ENCODE measurements at places on chromosomes 5 and 9. TPM values are rescaled to one million over a fixed set of nuclear protein-coding genes. Genes with fewer than 3 reads are reported as not detected.

The NEUROG1 gene
- total RNA-seq: 222 TPM

The CARD9 gene
- 4.1 TPM for total RNA-seq

The IL5 gene
- not detected for total RNA-seq

The BNIP1 gene
- total RNA-seq: 12.5 TPM

The TAF11L10 gene
- total RNA-seq: 0.83 TPM

The ANKRD20A1 gene
- not detected for total RNA-seq

The SMC5 gene
- 16.5 TPM for total RNA-seq

The PTGS1 gene
- total RNA-seq: 0.39 TPM

The TMC1 gene
- not detected for total RNA-seq

The BTNL8 gene
- not detected for total RNA-seq

The C5orf58 gene
- not detected for total RNA-seq

The NOXA1 gene
- 2.6 TPM for total RNA-seq

- peaks cover 7% of the 10 kb centered on the region for H3K27me3 ChIP-seq
- no peak overlapping the region for H3K4me3 ChIP-seq
- no peaks in the 10 kb centered on the region for H3K4me1 ChIP-seq
These were observed 19.1 kb downstream of the FGD3 start for GRCh38 chr9:92966518-92966800.

GRCh38 chr5:17761326-17761725 lies 127.1 kb downstream of the TAF11L14 start:
- H3K4me3 ChIP-seq: no peak overlapping the region
- H3K4me1 ChIP-seq: peaks cover 9% of the 10 kb centered on the region
- peak overlapping the region; percentile 20 for H3K27ac ChIP-seq

GRCh38 chr5:11584017-11584416 lies 320.2 kb downstream of the CTNND2 start:
- H3K36me3 ChIP-seq: no peaks in the 10 kb centered on the region
- peaks cover 12% of the 10 kb centered on the region for H3K4me1 ChIP-seq
- no peak for DNase-seq
- H3K4me3 ChIP-seq: no peak overlapping the region
- H3K27me3 ChIP-seq: no peaks in the 10 kb centered on the region

DNA sequence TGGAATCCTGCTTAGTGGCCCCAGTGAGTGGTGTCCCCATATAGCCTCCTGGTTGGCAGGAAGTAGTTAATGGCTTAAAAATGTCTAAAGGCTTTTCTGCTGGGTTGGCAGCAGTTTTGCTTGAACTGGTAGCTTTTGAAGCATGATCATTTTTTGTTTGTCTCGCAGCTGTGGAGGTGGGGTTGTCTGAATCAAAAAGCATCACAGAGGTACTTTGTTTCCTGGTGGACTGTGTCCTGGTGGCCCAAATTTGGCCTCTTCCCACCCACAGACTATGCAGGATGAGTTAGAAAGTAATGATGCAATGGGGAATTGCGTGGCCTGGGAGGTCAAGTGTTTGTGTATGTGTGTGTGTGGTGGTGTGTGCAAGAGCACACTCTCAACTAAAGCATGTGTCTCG lies 322.7 kb downstream of the ARHGEF28 start:
- H3K36me3 ChIP-seq: no peaks in the 10 kb centered on the region
- no peak overlapping the region for H3K27ac ChIP-seq
- DNase-seq: no peak
- H3K27me3 ChIP-seq: no peaks in the 10 kb centered on the region

- no peaks in the 10 kb centered on the region for H3K36me3 ChIP-seq
- no peak overlapping the region for H3K27ac ChIP-seq
- H3K27me3 ChIP-seq: no peaks in the 10 kb centered on the region
- H3K4me1 ChIP-seq: no peaks in the 10 kb centered on the region
These were observed 33.1 kb upstream of the SETD9 start for GRCh38 chr5:56876327-56876726.

DNA sequence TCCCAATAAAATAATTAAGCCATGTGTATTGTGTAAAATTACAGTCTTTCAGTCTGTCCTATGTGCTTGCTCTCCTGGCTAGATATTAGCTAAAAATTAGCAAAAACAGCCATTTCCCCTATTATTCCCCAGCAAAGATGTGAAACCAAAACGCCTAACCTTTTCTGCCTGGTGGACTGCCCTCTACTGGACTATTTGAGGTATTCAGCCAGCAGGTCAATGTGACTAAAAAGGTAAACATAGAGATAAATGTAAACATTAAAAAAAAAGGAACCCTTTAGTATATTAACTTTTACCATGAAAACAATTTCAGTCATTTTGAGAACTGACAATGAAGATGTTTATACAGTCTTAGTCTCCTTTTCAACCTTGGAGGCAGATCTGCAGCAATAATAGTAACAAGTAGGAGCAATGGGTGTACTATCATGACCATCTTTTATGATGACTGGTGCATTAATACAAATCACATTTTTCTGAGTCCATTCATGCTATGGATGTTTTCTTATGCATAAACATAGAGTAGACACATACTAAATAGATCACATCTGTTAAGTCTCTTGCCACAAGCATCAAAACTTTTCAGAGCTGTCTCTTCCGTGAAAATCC lies 10.1 kb downstream of the ATG12 start:
- peak; percentile 29 for DNase-seq
- H3K4me3 ChIP-seq: no peak overlapping the region
- peaks cover 15% of the 10 kb centered on the region for H3K36me3 ChIP-seq
- H3K4me1 ChIP-seq: no peaks in the 10 kb centered on the region

- peaks cover 16% of the 10 kb centered on the region for H3K4me1 ChIP-seq
- peaks cover 1% of the 10 kb centered on the region for H3K27me3 ChIP-seq
- no peak for DNase-seq
- H3K4me3 ChIP-seq: no peak overlapping the region
These were observed 245.8 kb downstream of the PJA2 start for GRCh38 chr5:109164001-109164400.

DNA sequence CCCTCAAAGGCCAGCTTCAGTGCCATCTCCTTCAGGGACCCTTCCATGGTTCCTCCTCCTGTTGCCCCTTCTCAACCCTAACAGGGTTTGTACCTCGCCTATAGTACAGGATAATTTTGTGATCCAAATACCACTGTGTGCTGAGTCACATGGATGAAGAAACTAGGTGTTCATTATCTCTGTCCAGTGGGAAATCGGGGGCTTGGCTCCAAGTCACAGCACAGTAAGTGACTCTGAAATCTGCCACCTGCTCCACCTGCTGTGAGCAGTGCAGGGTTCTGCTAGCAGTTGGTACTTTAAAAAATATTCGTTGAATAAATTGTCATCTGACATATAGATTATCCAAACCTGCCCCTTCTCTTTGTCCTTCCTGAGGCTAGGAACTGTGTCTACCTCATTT lies 123.2 kb upstream of the OTULINL start:
- H3K27me3 ChIP-seq: peaks cover 4% of the 10 kb centered on the region
- H3K4me1 ChIP-seq: peaks cover 35% of the 10 kb centered on the region
- H3K27ac ChIP-seq: peak overlapping the region; percentile 4
- no peak for DNase-seq
- H3K36me3 ChIP-seq: no peaks in the 10 kb centered on the region

DNA sequence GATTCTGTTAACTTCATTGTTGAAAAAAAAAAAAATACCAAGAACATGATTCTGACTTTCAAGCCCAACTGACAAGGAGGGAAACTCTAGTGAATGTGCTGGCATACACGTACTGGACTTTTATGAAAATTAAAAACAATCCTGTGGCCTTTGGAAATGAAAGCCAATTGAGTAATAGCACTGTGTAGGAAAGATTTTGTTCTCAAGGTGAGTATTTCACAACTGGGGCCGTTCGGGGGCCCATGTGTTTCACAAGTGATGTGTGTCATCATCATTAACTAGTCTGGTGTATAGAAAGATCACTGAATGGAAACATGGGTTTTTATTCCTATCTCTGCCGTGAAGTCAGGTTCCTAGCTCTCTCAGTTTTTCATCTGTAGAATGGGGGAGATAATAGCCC lies 605.0 kb upstream of the CLINT1 start:
- no peak for DNase-seq
- H3K4me3 ChIP-seq: no peak overlapping the region
- no peak overlapping the region for H3K27ac ChIP-seq
- no peaks in the 10 kb centered on the region for H3K4me1 ChIP-seq
- no peaks in the 10 kb centered on the region for H3K27me3 ChIP-seq

GRCh38 chr9:5578698-5579085 lies 50.2 kb upstream of the RIC1 start:
- DNase-seq: no peak
- peaks cover 2% of the 10 kb centered on the region for H3K27me3 ChIP-seq
- H3K27ac ChIP-seq: no peak overlapping the region
- H3K4me3 ChIP-seq: no peak overlapping the region
- H3K4me1 ChIP-seq: peaks cover 6% of the 10 kb centered on the region

GRCh38 chr9:14095277-14095676 lies 218.7 kb downstream of the NFIB start:
- no peak for DNase-seq
- H3K27ac ChIP-seq: no peak overlapping the region
- peaks cover 21% of the 10 kb centered on the region for H3K4me1 ChIP-seq

GRCh38 chr9:3138231-3139229 lies 294.6 kb upstream of the PUM3 start:
- H3K27me3 ChIP-seq: no peaks in the 10 kb centered on the region
- no peak overlapping the region for H3K4me3 ChIP-seq
- H3K27ac ChIP-seq: no peak overlapping the region
- peaks cover 6% of the 10 kb centered on the region for H3K4me1 ChIP-seq
- DNase-seq: no peak

DNA sequence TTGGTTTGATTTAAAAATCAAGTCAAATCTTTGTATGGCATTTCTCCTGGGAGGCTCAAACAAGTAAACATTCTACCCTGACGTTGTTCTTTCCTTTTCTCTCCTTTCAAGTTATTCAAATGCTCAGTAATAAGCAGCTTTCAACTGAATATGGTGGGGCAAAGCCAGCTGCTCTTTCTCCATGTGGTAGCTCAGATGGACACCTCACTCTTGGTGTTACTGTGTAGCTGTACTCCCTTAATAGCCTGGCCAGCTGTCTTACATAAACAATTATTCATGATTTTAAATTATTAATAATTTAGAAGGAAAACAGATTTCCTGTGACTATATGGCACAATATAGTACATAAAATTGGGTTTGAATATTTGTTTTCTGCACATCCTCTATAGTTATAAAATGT lies 165.2 kb downstream of the PDE4D start:
- peaks cover 54% of the 10 kb centered on the region for H3K4me1 ChIP-seq
- peak; percentile 40 for DNase-seq
- H3K27ac ChIP-seq: peak overlapping the region; percentile 86
- peaks cover 2% of the 10 kb centered on the region for H3K27me3 ChIP-seq
- no peaks in the 10 kb centered on the region for H3K36me3 ChIP-seq
- H3K4me3 ChIP-seq: peak overlapping the region; percentile 1

DNA sequence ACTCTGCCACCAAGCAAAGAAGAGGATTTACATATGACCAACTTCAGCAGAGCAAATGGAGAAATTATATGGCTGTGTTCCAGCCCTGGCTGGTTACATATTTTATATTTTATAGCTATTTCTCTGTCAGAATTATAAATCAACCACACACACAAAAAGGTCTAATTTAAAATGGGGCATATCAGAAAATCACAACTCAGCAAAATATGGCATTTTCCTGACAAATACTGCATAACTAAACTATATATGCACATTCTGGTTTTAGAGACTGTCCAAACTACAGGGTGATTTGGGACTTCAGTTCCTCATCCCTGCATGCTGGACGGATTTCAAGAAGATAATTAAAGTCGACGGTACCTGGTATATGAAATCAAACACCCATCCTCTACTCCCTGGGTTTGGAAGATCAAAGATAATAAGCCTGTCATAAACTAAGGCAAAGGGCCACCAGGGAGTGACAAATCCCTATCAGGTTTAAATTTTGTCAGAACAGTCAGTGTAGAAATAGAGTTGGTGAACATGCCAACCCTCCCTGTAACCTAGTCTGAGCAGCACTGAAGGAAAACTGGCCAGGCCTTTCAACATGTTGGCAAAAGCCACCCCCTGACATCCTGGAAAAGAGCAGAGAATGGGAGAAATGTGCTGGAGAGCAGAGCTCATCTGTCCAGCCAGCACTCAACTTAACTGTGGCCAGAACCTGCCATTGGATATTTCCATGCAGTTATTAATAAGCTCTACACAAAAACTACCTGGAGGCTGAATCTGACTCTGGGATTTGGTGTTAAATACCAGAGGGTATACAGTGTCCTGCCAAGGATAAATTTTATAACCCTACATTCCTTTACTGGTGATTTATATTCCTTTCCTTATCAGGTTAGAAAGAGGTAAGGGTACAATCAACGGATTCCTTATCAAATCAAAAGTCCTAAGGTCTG lies 235.7 kb downstream of the ENC1 start:
- peaks cover 44% of the 10 kb centered on the region for H3K4me1 ChIP-seq
- no peaks in the 10 kb centered on the region for H3K36me3 ChIP-seq
- DNase-seq: no peak
- H3K27ac ChIP-seq: no peak overlapping the region
- H3K4me3 ChIP-seq: no peak overlapping the region

GRCh38 chr9:135220601-135221575 lies 133.4 kb downstream of the OLFM1 start:
- H3K27ac ChIP-seq: no peak overlapping the region
- H3K4me3 ChIP-seq: no peak overlapping the region
- peaks cover 6% of the 10 kb centered on the region for H3K27me3 ChIP-seq
- DNase-seq: peak; percentile 6
- peaks cover 35% of the 10 kb centered on the region for H3K4me1 ChIP-seq
- no peaks in the 10 kb centered on the region for H3K36me3 ChIP-seq

DNA sequence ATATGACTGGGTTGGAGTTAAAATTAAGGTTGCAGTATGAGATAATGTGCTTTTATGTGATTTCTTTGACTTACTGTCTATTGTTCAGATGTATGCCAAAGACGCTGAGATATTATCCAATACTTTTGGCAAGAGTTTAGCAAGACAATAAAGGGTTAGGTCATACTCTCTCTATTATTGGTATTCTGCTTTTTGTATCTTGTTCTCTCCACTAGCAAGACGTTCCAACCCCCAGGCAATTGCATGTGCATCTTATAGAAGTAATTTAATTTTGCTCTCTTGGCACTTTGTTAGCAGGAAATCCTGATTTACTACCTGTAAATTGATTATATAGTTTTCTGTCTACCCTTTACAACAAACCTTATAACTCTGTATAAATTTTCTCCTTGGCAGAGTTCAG lies 1093.6 kb downstream of the CDH9 start:
- H3K27me3 ChIP-seq: no peaks in the 10 kb centered on the region
- H3K27ac ChIP-seq: no peak overlapping the region
- H3K4me1 ChIP-seq: no peaks in the 10 kb centered on the region
- no peaks in the 10 kb centered on the region for H3K36me3 ChIP-seq
- no peak for DNase-seq

DNA sequence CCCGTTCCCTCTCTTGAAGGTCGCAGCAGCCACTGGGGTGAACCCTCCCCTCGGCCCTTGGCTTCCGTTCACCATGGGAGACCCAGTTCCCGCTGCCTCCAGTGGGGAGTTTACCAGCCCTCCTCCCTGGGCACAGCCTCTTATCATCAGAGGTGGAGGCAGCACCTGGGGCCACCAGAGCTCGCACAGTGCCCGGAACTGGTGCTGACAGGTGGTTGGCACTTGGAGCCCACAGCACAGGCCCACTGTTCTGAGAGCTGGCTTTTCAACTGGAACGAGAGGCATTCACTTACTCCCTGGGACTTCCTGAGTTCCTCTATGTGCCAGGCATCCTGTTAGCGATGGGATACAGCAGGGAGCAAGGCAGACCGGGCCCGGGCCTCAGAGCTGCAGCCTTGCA lies 106.8 kb upstream of the FCN2 start:
- H3K4me1 ChIP-seq: peaks cover 22% of the 10 kb centered on the region
- peaks cover 11% of the 10 kb centered on the region for H3K27me3 ChIP-seq
- no peak overlapping the region for H3K27ac ChIP-seq
- DNase-seq: no peak
- H3K4me3 ChIP-seq: no peak overlapping the region

GRCh38 chr9:75906531-75906930 lies 16.1 kb downstream of the PCSK5 start:
- H3K27me3 ChIP-seq: no peaks in the 10 kb centered on the region
- peaks cover 7% of the 10 kb centered on the region for H3K4me1 ChIP-seq
- H3K4me3 ChIP-seq: no peak overlapping the region
- no peak overlapping the region for H3K27ac ChIP-seq
- no peak for DNase-seq

Measured in glutamatergic neuron (in vitro differentiated cells).